ENCODE measurements at places on chromosomes 3 and 15.

DNA sequence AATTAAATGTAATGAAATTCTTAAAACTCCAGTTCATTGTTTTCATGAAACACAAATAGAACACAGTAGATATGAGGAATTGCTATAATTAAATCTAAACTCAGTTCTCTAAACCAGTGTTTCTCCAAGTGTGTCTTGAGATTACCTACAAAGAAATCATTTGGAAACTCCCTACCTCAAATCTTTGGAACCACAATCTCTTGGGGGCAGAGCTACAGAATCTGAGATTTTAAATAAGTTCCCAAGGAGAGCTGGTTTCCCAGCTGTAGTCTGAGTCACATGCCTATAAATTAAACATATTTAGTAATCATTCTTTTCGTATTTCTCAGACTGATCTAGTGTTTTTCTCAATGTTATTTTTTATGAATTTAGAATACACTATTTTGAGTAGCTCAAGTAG, 17.0 kb upstream of the ACTC1 start:
- DNase-seq: no peak

GRCh38 chr3:106711650-106712049, 665.6 kb upstream of the CCDC54 start:
- no peak for DNase-seq

- no peak for DNase-seq
Measured at GRCh38 chr3:124295362-124295761, 303.4 kb upstream of the ROPN1 start.

DNA sequence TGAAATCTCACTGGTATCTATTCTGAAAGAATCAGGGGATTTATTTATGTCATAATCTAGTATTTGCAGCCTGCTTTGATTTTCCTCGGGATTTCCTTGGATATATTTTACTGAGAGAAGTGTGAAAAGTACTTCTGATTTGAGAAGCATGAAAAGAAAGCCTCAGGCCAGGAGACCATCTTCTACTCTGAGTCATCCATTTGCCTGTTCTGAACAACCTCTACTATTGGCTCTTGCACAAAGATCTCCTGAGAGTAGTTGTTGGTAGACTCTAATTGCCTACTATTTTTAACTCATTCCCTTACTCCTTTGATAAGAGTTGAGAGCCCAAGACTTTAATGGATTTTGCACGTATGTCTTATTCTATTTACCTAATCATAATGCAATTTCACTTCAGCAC, 318.9 kb downstream of the BCHE start:
- no peak for DNase-seq

GRCh38 chr3:23698652-23699313, 107.0 kb upstream of the UBE2E1 start:
- no peak for DNase-seq

DNA sequence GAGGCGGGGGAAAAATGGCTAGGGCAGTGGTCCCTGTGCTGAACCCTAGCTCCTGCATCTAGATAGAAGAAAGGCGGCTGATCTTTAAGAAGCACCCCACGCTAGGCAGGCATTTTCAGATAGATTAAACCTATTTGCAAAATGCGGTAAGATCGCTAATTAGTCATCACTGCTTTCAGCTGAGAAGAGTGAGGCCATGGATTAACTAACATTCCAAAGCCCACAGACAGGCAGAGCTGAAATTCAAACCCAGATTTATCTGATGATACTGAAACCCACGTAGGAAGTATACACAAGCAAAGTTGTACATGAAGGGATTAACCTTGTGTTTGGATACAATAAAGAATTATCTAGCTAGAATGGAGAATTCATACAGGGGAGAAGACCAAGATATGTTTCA, 4.8 kb downstream of the ADPGK start:
- DNase-seq: no peak

DNA sequence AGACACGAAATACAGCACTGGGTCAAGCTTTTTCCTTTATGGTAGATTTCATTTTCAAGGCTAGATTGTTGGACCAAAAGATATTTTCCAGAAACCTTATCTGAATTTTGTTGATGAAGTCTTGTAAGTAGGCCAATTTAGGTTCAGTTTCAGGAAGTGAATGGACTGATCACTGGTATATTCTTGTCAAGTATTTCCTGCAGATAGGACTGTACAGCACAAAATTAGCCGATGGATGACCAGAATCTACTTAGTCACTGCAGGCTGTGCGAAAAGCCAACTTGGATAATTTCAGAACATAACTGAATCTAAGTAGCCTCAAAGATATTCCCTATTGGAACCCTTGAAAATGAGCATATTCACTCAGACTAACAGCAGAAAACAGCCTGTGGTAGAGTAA, 206.5 kb downstream of the NR1D2 start:
- DNase-seq: no peak

DNA sequence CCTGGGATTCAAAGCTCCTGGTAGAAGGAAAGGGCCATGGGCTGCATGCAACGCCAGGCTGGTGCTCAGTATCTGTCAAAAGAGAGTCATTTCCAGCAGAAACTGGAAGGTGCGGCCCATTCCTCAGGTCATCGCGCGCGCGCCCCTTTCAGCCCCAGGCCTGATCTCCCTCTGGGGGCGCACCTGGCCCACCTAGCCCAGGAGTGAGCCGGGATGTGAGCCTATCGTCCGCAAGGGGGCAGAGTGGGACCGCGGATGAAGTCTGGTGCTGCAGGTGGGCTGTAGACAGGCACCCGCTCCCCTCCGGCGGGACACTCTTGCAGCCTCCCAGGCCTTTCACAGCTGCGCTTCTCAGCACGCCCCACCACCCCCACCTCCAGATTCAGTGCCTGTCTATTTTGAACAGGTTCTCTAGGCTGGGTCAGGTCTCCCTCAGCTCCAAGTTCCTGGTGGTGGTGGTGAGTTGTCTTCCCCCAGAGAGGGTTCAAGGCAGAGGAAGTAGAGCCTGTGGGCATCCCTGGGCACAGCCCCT, 5.8 kb upstream of the RPL29 start:
- no peak for DNase-seq

- peak; percentile 43 for DNase-seq
Measured at GRCh38 chr3:48685603-48686511, at the start of gene NCKIPSD. TSS of gene NCKIPSD (minus strand) at chr3:48685915. CDS start at chr3:48685807, 108 bp downstream.

- DNase-seq: peak; percentile 50
Measured at GRCh38 chr3:50365080-50365841, 5.9 kb upstream of the TMEM115 start.

- no peak for DNase-seq
Measured at GRCh38 chr15:101258238-101259144, 6.6 kb upstream of the CHSY1 start.

- no peak for DNase-seq
Measured at GRCh38 chr3:139477710-139478640, 1.7 kb upstream of the RBP2 start.

DNA sequence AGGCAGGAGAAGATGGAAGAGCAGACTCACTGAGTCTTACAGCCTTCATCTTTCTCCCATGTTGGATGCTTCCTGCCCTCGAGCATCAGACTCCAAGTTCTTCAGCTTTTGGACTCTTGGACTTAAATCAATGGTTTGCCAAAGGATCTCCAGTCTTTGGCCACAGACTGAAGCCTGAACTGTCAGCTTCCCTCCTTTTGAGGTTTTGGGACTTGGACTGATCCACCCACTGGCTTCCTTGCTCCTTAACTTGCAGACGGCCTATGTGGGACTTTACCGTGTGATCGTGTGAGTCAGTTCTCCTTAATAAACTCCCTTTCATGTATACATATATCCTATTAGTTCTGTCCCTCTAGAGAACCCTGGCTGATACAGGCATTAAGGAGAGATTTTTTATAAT, 62.4 kb upstream of the TNIK start:
- no peak for DNase-seq

DNA sequence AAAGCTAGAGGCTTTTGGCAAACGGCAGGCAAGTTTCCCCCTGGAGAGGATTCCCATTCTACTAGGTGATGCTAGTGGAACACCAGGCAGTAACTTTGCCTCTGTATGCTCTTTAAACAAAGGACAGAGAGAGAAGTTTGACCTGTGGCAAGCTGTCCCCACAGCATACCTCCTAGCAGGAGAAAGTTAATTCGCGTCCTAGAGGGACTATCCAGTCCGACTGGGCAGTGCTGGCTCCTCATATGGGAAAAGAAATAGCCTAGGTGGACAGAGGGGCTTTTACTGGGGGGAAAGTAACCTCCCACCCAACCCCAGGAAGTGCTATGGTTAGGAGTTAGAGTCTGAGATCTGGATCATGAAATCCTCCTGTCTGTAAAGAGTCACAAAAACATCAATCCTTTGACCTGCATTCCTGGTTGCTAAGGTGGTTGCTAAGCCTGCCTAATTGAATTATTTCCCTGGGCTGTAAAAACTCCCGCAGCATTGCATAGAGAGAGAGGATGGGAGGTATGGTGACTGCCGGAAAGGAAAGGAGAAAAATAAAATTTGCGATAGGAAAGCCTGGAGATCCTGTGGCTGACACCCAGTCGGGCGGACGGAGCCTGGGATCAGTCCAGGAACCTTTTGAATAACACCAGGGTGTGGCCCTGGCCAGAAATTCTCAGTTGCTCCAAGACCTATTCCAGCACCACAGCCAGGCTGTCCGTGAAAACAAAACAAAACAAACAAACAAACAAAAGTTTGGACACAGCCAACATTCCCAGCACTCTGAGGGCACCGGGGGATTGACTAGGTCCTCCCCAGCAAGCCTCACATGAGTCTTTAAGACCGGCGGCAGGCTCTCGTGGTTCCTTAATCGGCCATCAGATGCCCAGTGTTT, 67.7 kb upstream of the ATP11B start:
- DNase-seq: no peak

- no peak for DNase-seq
Measured at GRCh38 chr15:73809728-73810501, 56.8 kb upstream of the INSYN1 start.

GRCh38 chr3:67077656-67078055, 79.5 kb downstream of the KBTBD8 start:
- no peak for DNase-seq

DNA sequence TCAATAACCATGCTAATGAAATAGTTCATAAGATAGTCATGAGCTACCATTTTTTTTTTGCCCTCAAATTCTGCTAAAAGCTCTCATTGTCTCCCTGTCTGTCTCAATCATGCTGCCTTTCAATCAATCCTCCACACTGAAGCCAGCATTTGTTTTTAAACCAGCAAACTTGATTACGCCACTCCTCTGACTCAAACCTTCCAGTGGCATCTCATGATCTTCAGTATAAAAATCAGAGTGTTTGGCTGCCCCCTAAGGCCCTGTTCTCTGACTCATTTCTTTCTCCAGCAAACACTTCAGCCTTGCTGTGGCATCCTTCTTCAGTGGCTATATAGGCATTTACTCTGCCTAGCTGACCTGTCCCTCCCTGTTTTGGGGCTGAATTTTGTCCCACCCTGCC, 36.0 kb upstream of the EOMES start:
- no peak for DNase-seq

GRCh38 chr3:111937871-111938270, 41.0 kb upstream of the ABHD10 start:
- DNase-seq: no peak

DNA sequence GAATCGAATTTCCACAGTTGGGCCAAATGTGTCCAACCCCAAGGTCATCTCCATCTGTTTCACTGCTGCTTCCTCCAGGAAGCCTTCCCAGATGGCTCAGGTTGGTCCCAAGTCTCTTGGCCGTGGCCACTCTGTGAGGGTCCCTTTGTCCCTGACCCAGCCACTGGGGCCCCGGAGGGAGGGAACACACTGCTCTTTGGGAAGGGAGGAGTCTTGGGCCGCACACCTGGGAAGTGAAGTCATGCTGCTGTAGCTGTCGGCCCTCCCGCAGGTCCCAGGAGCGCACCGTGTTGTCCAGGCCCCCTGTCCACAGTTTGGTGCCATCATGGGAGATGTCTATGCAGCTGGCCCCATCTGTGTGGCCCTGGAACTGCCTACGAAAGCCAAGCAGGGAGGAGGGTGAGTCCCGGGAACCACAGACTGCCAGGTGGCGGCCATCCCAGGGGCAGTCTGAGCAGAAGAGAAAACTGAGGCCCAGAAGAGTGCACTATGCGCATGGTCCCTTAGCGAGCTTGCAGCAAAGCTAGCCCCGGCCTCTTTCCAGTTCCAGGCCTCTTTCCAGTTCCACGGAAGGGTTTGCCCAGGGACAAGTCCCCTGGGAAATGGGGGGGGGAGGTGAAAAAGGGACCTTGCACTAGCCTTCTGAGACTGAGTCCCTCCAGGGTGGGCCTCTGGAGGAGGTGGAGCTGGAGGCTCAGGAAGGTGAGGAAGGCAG, 44.6 kb downstream of the TLE3 start:
- DNase-seq: no peak

- DNase-seq: no peak
Measured at GRCh38 chr3:157589211-157589610, 86.0 kb upstream of the VEPH1 start.

- no peak for DNase-seq
Measured at GRCh38 chr3:99172736-99173657, 271.5 kb upstream of the DCBLD2 start.

GRCh38 chr3:121757812-121758545, 8.4 kb upstream of the GOLGB1 start:
- no peak for DNase-seq

GRCh38 chr3:48897460-48898376, 964 bp downstream of the SLC25A20 start:
- no peak for DNase-seq

DNA sequence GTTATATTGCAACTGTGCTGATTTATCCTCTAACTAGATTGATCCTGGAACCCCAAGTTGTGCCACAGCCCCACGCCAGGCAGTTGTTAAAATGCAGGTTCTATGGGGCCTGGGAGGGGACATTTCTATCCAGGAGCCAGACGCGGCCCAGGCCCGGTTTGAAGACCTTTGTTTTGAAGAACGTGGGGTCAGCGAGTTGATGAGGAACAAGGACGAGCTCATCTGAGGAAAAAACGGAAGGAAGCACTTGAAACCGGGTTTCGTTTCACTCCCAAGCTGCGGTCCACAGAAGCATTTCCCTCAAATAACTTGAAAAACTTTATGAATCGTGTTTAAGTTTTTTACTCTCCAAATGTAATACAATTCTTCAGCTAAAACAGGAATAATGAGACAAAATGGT, 76.4 kb downstream of the CHSY1 start:
- no peak for DNase-seq

DNA sequence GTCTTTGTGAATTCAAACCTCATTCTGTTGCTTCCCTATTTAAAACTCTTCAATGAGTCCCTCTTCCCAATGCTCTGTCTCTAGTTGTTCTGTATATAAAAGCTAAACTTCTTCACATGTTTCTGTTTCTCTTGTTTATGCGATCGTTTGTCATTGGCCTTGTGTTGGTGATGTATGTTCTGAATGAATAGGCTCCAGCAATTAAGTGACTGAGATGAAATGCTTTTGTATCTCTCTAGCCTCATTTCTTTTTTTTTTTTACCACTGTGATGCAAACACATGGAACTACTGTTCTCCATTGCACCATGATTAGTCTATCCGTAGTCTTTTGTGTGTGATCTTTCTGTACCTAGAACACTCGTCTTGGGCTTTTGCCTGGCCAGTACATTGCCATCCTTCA, 380.5 kb upstream of the TPRG1 start:
- no peak for DNase-seq

GRCh38 chr15:66838202-66838601, 136.2 kb downstream of the SMAD6 start:
- no peak for DNase-seq

DNA sequence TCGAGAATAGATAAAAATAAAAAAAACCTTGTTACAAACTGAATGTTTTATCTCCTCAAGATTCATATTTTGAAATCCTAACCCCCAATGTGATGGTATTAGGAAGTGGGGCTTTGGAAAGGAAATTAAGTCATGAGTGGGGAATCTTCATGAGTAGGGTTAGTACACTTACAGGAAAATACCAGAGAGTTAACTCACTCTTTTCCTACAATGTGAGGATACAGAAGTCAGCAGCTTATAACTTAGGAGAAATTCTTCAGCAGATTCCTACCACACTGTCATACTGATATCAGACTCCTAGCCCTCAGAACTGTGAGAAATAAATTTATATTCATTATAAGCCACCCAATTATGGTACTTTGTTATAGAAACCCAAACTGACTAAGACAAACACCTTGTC, 453.1 kb downstream of the GBE1 start:
- no peak for DNase-seq
